ENCODE measurements at places on chromosomes 2 and 18.

- no peak for DNase-seq
These were observed 326.6 kb upstream of the ID2 start for GRCh38 chr2:8355102-8355859.

GRCh38 chr2:118473241-118473640 lies 374.2 kb downstream of the EN1 start:
- DNase-seq, result no peak

DNA sequence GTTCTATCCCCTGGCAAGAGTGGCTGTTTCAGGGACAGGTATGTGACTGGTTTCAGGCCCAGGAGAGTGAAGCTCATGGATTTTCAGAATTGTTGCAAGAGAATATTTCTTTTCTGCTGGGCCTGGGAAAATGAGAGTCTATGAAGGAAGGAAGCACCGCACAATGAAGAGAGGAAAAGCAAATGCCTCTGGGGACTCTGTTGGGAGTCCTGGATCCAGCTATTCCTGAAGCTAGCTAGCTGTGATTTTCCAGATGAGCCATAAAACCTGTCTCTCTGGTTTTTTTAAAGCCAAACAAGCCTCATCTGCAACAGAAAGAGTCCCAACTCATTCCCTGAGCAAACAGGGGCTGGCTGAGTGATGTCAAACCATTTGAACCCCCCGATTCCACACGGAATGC lies 53.7 kb downstream of the CRACDL start:
- DNase-seq, result no peak

- no peak for DNase-seq
These were observed 54.9 kb downstream of the R3HDM1 start for GRCh38 chr2:135586148-135586547.

GRCh38 chr2:107589079-107589491 lies 237.6 kb upstream of the RGPD4 start:
- no peak for DNase-seq

DNA sequence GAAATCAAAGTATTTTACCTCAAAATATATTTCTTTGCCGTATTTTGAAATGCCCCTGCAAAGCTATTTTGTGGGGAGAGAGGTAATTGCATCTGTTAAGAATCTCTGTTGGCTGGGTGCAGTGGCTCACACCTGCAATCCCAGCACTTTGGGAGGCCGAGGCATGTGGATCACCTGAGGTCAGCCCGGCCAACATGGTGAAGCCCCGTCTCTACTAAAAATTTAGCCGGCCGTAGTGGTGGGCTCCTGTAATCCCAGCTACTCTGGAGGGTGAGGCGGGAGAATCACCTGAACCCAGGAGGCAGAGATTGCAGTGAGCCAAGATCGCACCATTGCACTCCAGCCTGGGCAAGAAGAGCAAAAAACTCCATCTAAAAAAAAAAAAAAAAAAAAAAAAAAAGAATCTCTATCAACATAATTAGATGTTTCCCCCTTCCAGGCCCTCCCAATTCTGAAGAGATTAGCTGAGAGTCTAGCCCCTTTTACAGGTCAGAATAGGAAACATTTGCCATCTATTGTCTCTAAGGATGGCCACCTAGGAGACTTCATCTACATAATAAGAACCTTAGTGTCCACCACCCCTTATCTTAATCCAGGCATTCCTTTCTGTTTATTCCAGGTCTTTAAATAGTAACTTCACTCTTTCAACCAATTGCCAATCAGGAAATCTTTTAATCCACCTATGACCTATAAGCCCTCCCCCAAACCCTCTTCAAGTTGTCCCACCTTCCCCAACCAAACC lies 3.5 kb upstream of the TRAPPC8 start:
- DNase-seq, result no peak

DNA sequence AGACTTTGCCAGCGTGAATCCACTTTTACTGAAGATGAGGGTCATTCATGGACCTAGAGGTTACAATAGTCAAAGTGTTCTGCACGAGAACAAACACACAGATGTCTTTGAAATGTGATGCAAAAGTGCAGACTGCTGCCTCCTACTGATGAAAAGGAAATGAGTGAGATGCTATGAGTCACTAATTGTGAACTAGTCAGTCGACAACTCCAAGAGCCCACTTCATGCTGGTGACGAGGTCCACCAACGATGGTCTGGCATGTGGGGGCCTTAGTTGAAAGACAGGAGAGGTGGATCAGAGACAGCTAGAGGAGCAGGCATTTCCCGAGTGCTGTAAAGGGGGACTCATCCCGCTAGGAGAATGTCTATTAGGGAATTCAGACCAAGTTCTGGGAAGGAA lies 17.1 kb upstream of the ZNF236 start:
- DNase-seq, result no peak

DNA sequence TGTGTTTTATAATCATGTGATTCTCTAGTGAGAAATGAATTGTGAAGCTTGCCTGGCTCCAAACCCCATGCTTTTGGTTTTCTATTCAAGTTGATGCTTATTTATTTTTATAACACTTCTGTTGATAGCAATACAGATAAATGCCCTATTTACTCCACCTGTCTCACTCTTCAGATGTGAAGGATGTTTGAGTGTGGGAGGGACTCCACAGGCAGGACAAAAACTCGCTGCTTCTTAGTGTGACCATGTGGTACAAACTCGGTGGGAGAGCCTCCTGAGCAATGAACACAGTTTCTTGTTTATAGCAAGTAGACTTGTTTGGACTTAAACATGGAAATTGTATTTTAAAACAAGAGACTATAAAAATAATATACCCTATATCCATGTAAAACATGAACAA lies 219.7 kb downstream of the GULP1 start:
- DNase-seq, result no peak

DNA sequence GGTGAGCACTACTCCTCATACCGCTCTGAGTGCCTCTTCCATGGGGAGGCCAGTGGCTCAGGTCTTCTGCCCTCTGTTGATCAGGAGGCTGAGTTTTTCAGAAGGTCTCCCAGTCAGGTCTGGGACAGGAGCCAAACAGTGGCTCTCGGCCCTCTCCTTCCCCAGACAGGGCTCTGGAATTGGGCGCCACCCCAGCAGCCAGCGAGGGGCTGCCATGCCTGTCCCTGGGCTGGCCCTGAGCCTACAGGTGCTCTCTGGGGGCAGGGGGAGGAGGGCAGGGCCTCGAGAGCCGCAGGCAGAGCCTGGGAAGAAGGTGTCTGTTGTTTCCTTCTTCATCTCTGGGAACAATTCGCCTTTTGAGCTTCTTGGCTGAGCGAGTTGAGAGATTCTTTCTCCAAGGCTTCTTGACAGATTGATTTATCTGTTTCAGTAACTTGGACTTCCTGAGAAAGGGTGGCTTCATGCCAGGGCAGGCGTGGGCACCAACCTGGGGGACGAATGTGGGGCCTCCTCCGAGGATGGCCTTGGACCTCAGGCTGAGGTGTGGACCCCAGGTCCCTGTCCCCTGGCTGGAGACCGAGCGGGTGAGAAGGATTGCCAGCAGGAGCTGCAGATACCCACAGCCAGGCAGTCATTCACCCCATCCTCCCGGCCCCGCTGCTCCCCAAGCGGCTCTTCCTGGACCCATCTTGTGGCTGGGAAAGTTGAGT lies 64.7 kb upstream of the GLI2 start:
- no peak for DNase-seq

- DNase-seq, result no peak
These were observed 305.0 kb upstream of the LRP1B start for GRCh38 chr2:142435847-142436246.

- DNase-seq, result no peak
These were observed 17.1 kb upstream of the SLC39A10 start for GRCh38 chr2:195639959-195640358.

GRCh38 chr2:217414429-217414828 lies 554.6 kb upstream of the TNP1 start:
- no peak for DNase-seq

GRCh38 chr18:11909061-11909455 lies 941 bp upstream of the MPPE1 start:
- DNase-seq, result no peak

DNA sequence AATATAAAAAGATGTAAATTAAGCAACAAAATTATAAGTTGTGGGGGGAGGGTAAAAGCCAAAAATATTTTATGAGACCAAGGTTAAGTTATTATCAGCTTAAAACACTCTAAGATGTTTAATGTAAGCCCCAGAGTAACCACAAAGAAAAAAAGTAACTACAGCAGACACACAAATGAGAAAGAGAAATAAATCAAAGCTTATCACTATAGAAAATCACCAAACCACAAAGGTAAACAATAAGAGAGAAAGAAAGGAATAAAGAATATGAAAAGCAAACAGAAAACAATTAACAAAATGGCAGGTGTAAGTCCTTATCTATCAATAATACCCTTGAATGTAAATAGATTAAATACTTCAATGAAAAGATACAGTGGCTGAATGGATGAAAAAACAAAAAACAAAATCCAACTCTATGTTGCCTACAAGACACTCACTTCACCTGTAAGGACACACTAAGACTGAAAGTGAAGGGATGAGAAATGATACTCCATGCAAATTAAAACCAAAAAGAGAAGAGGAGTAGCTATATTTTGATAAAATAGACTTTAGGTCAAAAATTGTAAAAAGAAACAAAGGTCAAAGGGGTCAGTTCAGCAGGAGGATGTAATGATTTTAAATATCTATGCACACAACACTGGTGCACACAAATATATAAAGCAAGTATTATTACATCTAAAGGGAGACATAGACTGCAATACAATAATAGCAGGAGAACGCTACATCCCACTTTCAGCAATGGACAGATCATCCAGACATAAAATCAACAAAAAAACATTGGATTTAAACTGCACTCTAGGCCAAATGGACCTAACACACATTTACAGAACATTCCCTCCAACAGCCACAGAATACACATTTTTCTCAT lies 80.7 kb downstream of the PTPN2 start:
- DNase-seq, result no peak

- no peak for DNase-seq
These were observed 5.8 kb upstream of the KCMF1 start for GRCh38 chr2:84965192-84965516.

- DNase-seq, result no peak
These were observed 50.0 kb downstream of the XRCC5 start for GRCh38 chr2:216159144-216159543.

DNA sequence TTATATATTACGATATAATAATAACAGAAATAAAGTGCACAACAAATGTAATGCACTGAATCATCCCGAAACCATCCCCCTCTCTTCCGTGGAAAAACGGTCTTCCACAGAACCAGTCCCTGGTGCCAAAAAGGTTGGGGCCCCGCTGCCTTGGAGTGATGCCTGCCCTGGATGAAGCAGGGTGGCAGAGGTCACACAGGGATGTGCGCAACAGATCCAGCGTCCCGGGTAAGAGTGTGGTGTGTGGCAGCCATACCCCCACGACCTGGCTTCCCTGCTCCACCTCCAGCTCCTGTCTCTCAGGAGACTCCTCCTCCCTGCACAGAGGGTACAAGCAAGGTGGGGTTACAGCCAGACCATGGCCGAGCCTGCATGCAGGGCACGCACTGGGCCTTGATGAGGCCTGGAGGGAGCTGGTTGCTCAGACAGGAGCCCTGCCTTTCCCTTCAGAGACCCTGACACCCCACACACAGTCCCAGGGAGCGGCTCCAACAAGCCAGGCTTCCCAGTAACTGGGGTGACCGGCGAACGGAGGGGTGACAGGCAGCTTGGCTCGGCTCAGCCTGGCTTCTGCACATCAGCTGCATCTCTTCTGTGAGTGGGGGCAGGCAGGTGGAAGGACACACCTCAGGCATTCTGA lies 41.1 kb downstream of the TFCP2L1 start:
- no peak for DNase-seq

DNA sequence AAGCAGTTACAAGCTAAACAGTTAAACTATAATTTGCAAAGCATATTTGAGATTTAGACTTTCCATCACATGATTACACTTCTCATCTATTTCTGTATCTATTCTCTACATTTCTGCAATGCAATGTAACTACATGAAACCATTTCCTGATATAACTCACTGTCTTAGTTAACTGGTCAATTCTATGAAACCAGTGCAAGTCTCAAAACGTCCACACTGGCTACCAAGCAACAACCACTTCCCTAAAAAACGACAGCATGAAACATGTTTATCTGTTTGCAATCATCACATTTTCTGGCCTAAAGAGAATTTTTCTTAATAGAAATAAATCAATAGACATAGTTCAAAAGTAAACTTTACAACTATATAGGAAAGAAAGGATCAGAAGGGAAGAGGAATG lies 17.4 kb downstream of the FECH start:
- DNase-seq, result no peak

DNA sequence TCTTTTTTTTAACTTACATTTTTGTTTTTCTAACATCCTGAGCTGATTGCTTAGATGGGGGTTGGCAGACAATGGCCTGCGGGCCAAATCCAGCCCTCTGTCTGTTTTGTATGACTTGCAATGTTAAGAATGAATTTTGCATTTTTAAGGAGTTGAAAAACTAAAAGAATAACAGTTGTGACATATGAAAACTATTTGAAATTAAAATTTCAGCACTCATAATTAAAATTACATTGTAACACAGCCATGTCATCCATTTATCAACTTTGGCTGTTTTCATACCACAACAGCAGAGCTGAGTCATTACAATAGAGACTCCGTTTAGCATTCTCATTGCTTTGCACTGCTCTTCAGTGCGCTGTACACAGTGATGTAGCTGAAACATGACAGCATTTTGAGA lies 94.1 kb upstream of the MC4R start:
- peak; percentile 21 for DNase-seq

- DNase-seq, result no peak
These were observed 26.8 kb downstream of the MRPL35 start for GRCh38 chr2:86226070-86226469.

GRCh38 chr2:168470320-168471162 lies 14.5 kb downstream of the CERS6 start:
- no peak for DNase-seq

GRCh38 chr2:235618039-235618438 lies 124.2 kb downstream of the AGAP1 start:
- DNase-seq, result peak; percentile 70

DNA sequence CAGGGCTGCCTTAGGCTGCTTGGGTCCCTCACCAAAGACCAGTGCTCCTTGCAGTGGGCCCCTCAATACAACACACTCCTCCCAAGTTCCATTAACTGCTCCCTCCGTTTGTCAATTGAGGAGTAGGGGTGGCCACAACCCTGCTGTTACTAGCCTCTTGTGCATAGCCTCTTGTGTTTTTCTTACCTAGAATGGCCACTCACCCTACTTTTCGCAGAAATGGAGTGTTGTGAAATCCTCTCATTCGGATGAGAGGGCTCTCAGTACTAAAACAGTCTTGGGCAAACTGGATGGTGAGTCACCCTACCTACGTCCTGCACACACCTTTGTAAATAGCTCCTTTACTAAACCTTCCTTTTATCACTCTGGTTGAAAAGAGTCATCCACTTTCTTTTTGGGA lies 253.9 kb downstream of the OSR1 start:
- DNase-seq, result no peak

- DNase-seq, result peak; percentile 45
These were observed 20.9 kb upstream of the TANK start for GRCh38 chr2:161139098-161139987.

- DNase-seq, result no peak
These were observed 113.0 kb downstream of the MEIS1 start for GRCh38 chr2:66547887-66548286.
